ENCODE measurements at places on chromosomes 2 and 18.

DNA sequence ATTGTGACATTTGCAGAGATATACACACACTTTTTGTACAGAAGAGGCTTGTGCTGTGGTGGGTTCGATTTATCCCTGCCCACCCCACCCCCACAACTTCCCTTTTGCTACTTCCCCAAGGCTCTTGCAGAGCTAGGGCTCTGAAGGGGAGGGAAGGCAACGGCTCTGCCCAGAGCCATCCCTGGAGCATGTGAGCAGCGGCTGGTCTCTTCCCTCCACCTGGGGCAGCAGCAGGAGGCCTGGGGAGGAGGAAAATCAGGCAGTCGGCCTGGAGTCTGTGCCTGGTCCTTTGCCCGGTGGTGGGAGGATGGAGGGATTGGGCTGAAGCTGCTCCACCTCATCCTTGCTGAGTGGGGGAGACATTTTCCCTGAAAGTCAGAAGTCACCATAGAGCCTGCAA lies 40.0 kb downstream of the STEAP3 start:
- no peak for DNase-seq

GRCh38 chr18:28960146-28960545 lies 783.2 kb upstream of the CDH2 start:
- DNase-seq: no peak

DNA sequence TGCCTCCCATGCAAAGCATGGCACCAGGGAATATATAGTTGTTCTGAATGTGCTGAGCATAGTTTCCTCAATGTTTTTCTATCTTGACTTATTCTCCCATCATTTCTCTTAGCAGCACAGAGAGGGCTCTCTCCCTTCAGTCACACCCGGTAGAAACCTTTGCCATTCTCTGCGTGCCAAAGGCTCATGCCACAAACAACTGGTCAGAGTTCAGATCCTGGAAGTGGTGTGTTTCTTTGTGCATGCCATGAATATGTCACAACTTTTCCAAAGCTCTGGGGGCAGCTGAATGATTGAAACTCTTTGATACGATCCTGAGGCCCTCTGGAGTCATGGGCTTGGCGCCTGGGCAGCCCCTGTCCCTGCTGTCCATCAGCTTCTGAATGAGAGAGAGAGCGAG lies 28.0 kb upstream of the EDAR start:
- no peak for DNase-seq

- peak; percentile 19 for DNase-seq
Observed at GRCh38 chr2:126886211-126886915, 12.3 kb upstream of the TEX51 start.

DNA sequence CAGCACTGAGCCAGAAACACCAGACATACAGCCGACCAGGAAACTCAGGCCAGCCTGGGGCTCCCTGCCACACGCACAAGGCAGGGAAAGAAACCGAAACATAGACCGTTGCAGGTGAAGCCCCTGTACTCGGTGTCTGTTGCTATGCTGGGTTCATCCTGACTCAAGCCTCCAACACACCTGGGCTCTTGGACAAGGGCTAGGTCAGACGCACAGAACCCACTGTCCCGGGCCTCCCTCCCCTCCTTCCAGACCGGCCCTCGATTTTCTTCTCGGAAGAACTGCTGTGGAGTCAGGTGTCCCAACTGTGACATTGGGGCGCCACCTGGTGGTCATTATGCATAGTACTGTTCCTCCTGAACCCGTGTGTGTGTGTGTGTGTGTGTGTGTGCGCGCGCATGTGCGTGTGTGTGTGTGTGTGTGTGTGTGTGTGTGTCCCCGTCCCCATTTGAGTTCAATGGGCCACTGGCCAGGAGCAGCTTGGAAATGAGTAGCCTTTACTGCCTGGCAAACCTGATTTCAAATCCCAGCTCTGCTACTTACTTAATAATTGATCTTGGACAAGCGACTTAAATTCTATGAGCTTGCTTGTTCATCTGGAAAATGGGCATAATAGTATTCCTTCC lies 55.4 kb upstream of the GLI2 start:
- DNase-seq: peak; percentile 57

GRCh38 chr18:34494359-34494696 lies 215.8 kb upstream of the DTNA start:
- no peak for DNase-seq

DNA sequence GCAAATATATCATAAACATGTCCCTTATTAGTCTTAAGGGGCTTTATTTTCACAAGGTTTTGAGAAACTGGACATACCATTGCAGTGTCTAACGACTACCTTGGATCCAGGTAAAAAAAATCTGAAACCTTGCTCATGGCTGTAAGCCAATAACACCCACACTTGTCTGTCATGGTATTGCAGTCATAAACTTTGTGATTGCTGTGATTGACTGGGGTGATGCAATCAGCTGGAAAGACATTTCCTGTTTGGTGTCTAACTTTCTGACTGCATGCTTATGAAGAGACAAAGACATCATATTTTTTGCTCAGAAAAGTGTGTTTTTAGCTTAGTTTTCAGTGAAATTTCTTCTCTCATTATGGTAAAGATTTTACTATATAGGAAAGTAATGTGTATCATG lies 635.0 kb downstream of the TSN start:
- DNase-seq: no peak

GRCh38 chr18:22667616-22668422 lies 250.1 kb upstream of the CTAGE1 start:
- DNase-seq: no peak

- no peak for DNase-seq
Observed at GRCh38 chr2:102438111-102438510, 15.2 kb downstream of the IL18RAP start.

- DNase-seq: no peak
Observed at GRCh38 chr2:100184055-100184737, 41.8 kb upstream of the AFF3 start.

DNA sequence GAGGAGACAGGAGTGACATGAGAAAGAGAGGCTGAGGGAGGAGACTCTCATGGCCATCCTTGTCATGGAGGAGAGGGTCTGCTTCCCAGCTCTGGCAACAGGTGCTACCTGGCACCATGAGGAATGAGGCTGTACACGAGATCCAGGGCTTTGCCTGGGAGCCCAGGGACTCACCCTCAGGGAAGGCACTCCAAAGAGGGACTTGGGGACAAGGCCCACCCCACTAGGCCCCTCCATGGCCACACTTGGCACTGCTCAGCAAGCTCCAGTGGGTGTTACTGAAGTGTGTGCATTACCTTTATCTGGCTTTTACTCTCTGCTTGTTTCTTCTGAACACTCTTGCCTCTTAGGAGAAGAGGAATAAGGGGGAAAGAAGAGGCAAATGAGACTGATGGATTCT lies 2.7 kb downstream of the CFAP65 start:
- DNase-seq: no peak

- DNase-seq: no peak
Observed at GRCh38 chr2:163681745-163682144, 54.1 kb downstream of the FIGN start.

GRCh38 chr2:239600001-239600593 lies 199.3 kb upstream of the HDAC4 start:
- no peak for DNase-seq

- no peak for DNase-seq
Observed at GRCh38 chr18:72419914-72420313, 124.2 kb downstream of the CBLN2 start.

- DNase-seq: no peak
Observed at GRCh38 chr2:158967731-158968395, 577 bp upstream of the TANC1 start.

- no peak for DNase-seq
Observed at GRCh38 chr2:168404764-168405163, 51.3 kb upstream of the CERS6 start.

DNA sequence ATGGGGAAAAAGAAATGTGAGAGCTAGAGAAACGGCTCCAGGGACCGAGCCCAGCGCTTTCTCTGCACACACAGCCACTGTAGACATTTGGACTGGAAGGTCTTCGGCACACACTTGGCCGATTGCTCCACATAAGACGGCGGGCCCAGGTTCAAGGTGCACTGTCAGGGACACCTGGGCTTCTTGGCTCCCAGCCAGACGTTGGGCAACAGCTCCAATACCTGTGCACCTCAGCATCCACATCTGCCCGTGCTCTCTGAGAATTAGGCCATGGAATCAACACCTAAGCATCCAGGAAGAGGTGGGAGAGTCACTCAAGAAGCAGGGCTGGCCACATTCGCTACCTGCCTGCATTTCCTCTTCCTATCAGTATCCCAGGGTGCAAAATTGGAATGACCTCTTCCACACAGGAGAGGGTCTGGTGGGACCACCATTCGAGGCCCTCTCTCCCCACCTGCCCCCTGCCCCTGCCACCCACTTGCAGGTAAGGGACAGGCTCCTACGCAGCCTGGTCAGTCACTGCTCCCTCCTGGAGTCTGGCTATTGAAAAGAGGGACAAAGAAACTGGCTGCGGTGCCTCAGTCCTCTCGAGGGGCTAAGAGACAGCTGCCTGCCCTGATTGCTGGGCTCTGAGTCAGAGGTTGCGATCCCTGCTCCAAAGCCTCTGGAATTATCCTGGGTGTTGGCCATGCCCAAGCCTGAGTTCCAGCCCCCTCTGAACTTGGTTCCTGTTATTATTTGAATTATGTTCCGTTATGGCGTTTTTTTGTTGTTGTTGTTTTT lies 40.1 kb upstream of the TAF1B start:
- no peak for DNase-seq

GRCh38 chr2:27955384-27956161 lies 65.0 kb downstream of the BABAM2 start:
- no peak for DNase-seq

GRCh38 chr2:164954954-164955701 lies at the start of gene SLC38A11:
Gene SLC38A11, minus strand, starts transcription at chr2:164955525. Its CDS starts 278 bp downstream, at chr2:164955247.
- DNase-seq: no peak

All from natural killer cell (primary cell).